Effector memory CD8-positive, alpha-beta T cell (primary cell): ENCODE measurements at places on chromosomes 1 and 21.

DNA sequence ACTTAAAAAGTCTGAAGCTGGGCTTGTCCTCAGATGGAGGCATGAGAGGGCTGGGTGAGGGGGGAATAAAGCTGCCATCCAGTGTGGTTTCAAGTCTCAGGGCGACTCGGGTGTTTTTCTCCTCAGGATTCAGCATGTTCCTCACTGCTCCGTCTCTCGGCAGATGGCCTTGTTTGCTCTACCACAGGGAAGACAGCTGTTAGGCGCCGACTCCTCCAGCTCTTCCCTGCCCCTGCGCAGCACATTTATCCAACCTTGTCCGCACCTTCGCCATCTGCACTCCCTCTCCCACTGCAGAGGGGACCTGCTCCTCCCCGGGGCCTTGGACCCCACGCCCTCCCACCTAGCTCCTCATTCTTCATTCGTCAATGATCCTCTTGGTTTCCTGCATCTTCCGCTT lies 16.6 kb upstream of the S100A11 start:
- H3K27me3 ChIP-seq, result peaks cover 22% of the 10 kb centered on the region
- DNase-seq, result no peak
- no peak overlapping the region for H3K27ac ChIP-seq
- H3K4me1 ChIP-seq, result peaks cover 5% of the 10 kb centered on the region
- H3K36me3 ChIP-seq, result no peaks in the 10 kb centered on the region

GRCh38 chr1:39787468-39787867 lies 1.2 kb downstream of the BMP8B start:
- H3K4me1 ChIP-seq, result peaks cover 7% of the 10 kb centered on the region
- H3K27ac ChIP-seq, result no peak overlapping the region
- H3K36me3 ChIP-seq, result no peaks in the 10 kb centered on the region
- no peak for DNase-seq
- peak overlapping the region; percentile 58 for H3K4me3 ChIP-seq
- H3K27me3 ChIP-seq, result no peaks in the 10 kb centered on the region

- no peaks in the 10 kb centered on the region for H3K4me1 ChIP-seq
- no peaks in the 10 kb centered on the region for H3K36me3 ChIP-seq
- H3K27me3 ChIP-seq, result no peaks in the 10 kb centered on the region
- H3K27ac ChIP-seq, result no peak overlapping the region
Measured at GRCh38 chr1:199546323-199546722, 481.2 kb upstream of the NR5A2 start.

- DNase-seq, result no peak
- no peaks in the 10 kb centered on the region for H3K36me3 ChIP-seq
- no peak overlapping the region for H3K4me3 ChIP-seq
- H3K27ac ChIP-seq, result no peak overlapping the region
- H3K4me1 ChIP-seq, result no peaks in the 10 kb centered on the region
- H3K27me3 ChIP-seq, result peaks cover 9% of the 10 kb centered on the region
Measured at GRCh38 chr1:227002531-227003049, 62.5 kb downstream of the COQ8A start.

DNA sequence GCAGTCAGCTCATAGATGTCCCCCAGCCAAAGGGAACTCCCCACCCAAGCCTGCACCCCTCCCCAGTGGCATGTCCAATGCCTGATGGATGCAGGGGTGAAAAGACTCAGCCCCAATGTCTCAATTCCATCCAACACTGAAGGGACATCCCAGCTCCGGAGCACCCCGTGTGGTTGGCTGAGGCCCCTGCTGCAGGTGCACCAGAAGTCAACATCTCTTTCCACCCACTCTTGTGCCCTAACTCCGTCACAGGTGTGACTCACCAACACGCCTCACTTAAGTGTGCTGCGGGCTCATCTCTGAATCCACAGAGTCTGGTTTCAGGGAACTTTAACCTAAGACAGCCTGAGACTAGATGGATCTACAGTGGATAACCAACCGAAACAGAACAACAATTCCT lies 40.9 kb upstream of the ZBTB18 start:
- H3K36me3 ChIP-seq, result no peaks in the 10 kb centered on the region
- no peak overlapping the region for H3K4me3 ChIP-seq
- H3K27ac ChIP-seq, result no peak overlapping the region
- H3K27me3 ChIP-seq, result peaks cover 27% of the 10 kb centered on the region
- no peaks in the 10 kb centered on the region for H3K4me1 ChIP-seq
- DNase-seq, result no peak

DNA sequence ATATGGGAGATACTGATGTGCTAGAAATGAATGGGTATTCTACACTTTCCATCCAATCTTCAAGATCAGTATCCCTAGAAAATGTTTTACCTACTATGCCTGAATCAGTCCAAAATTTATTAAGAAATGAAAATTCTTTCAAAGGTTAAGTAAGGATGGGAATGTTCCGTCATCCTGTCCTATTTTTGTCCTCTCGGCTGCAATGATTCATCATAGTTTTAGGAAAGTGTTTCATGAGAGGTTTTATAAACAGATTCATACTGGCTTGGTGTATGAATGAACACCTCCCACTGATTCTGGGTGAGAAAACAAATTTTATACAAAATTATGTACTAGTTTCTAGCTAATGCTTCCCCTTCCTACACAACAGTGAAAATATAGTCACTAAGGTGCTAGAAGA lies 504.6 kb upstream of the NR5A2 start:
- no peak for DNase-seq
- H3K27me3 ChIP-seq, result peaks cover 7% of the 10 kb centered on the region
- no peak overlapping the region for H3K4me3 ChIP-seq
- no peak overlapping the region for H3K27ac ChIP-seq
- no peaks in the 10 kb centered on the region for H3K36me3 ChIP-seq

DNA sequence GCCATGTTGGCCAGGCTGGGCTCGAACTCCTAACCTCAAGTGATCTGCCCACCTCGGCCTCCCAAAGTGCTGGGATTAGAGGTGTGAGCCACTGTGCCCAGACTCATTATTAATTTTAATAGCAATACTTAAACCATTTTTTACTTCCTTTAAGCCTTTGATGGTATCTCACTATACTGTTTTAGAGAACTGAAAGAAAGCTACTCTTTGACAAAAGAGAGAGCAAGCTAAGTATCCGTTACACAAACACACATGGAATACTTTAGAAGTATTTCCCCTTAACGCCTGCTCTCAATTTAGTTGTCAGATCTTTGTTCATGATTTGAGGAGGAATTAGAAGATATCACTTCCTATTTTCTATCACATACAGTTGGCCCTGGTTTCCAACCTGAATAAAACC lies 189.4 kb downstream of the COP1 start:
- DNase-seq, result no peak
- no peak overlapping the region for H3K4me3 ChIP-seq
- no peaks in the 10 kb centered on the region for H3K27me3 ChIP-seq
- peaks cover 16% of the 10 kb centered on the region for H3K4me1 ChIP-seq
- H3K36me3 ChIP-seq, result peaks cover 24% of the 10 kb centered on the region

DNA sequence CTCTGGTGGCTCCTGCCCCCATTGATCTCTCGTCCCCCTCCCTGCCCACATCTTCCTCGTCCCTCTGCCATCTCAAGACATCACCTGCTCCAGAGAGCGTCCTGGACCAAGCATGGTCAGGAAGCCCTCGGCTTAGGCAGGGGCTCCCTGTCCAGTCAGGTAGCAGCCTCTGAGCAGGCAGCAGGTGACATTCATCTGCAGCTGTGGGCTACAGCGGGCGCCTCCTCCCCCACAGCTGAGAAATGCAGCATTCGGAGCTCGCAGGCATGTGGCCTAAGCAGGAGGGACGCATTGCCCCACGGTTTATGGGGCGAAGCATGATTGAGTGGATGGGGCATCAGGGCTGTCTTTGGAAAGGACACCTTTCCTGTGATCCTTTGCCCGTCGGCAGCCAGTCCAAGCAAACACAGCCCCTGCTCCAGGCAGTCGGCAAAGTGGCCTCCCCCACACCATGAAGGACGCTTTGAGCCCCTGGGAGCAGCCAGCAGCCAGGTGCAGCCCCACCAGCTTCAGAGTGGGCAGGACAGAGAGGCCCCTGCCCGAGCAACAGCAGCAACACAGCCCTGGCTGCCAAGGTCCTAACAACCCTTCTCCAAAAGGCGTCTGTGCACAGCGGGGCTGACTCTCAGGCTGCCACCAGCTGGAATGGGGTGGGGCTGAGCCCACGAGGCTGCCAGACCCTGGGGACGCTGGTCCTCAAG lies 234.1 kb upstream of the VAMP3 start:
- no peaks in the 10 kb centered on the region for H3K4me1 ChIP-seq
- H3K27me3 ChIP-seq, result peaks cover 65% of the 10 kb centered on the region
- no peak overlapping the region for H3K27ac ChIP-seq
- DNase-seq, result no peak

- H3K36me3 ChIP-seq, result no peaks in the 10 kb centered on the region
- no peaks in the 10 kb centered on the region for H3K27me3 ChIP-seq
- no peak overlapping the region for H3K27ac ChIP-seq
- DNase-seq, result no peak
- no peak overlapping the region for H3K4me3 ChIP-seq
Measured at GRCh38 chr1:162710345-162710744, 78.1 kb downstream of the DDR2 start.

- H3K36me3 ChIP-seq, result no peaks in the 10 kb centered on the region
Measured at GRCh38 chr1:31663622-31664452, 19.2 kb upstream of the PEF1 start.

DNA sequence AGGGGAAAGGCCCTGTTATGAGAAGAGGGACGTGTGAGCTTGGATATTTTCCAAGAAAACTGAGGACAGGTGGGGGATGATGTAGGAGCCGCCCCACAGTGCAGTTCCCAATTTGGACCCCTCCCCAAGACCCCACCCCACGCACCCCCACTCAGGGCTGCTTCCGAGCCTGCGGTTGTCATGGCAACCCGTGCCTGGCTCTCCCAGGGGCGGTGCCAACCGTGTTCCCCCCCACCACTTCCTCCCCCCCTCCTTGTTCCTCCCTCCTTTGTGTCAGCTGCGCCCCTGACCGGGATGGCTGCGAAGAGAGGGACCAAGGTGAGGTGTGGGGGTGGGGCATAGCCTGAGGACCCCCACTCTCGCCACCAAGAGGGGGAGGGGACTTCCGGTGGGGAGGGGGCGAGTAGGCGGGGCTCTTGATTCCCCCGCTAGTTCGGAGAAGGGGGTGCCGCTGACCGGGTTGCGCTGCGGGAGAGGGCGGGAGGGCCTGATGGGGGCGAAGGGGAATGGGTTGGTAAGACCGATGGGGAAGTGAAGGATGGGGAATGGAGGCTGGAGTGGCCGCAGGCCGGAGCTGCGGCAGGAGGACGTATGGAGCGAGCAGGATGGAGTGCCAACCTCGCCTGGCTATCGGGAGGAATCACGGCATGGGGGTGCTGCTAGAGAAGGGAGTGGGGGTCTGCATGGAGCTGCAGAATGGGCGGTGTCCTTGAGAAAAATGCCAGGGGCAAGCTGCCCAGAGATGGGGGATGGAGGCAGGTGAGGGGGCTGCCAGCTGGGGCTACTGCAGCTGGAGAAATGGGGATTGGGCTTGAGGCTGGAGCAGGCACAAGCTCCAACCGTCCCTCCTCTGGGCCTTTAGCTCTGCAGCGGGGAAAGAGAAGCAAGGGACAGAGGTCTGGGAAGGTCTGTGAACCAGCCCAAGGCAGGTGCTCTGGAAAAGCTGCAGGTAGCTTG lies 953 bp downstream of the TRIM46 start:
- peaks cover 37% of the 10 kb centered on the region for H3K4me1 ChIP-seq
- peak; percentile 38 for DNase-seq
- H3K27ac ChIP-seq, result peak overlapping the region; percentile 99
- H3K36me3 ChIP-seq, result peaks cover 42% of the 10 kb centered on the region
- H3K4me3 ChIP-seq, result peak overlapping the region; percentile 99
- no peaks in the 10 kb centered on the region for H3K27me3 ChIP-seq

DNA sequence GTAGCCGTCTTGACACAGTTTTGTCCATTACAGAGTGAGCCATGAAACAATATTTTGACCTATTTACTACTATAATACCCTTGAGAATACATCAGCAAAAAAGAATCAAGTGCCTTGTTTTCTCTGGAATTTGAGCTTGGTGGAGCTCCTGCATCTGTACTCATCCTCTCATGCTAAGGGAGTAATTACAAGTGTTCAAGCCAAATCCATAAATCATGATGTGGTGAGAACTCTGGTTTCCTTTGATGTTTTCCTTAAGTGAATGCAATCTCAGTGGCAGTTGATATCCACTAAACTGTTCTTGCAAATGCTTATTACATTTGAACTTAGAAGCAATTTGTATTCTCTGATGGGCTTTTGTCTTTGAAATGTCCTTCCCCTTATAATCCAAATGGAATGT lies 824.6 kb upstream of the TMPRSS15 start:
- DNase-seq, result no peak
- no peaks in the 10 kb centered on the region for H3K27me3 ChIP-seq
- no peaks in the 10 kb centered on the region for H3K36me3 ChIP-seq
- no peak overlapping the region for H3K27ac ChIP-seq
- no peaks in the 10 kb centered on the region for H3K4me1 ChIP-seq
